AG09309 (cell line): ENCODE measurements at places on chromosomes 3 and 15.
A peak's percentile ranks its signal among the peaks of the same experiment; 100 is the strongest.

DNA sequence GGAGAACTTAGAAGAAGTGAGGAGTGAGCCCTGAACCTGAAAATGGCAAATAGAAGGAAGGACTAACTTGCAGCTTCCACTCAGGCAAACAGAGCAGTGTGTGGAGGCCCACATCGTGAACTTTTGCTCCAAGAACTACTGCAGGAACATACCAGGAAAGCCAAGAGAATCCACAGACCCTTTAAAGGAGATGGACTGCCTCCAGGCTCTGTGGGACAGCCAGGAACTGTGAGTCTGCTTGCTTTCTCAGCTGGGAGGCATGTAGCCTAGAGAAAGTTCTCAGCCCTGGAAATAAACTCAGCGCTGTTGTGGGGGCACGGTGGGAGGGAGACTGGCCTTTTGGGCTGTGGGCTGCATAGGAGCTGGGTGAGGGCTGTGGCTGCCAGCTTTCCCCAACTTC lies 93.0 kb downstream of the SNRK start:
- DNase-seq, result peak; percentile 24

DNA sequence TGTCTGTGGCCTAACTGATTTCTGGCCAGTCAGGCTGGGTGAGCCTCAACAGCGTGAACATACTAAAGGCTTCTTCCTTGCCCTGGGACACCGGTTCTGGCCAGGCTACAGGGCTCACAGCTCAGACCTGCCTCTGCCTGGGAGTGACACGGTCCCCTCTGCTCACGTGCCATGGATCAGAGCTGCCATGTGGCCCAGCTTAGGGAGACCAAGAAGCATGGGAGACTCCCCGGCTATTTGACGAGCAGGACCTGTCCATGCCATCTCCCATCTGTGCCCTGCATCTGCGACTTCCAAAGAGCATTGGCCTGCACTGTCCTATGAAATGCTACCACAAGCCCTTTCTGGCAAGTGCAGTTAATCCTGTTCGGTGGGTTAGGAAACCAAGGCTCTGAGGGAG lies 57.4 kb downstream of the APBA2 start:
- DNase-seq, result no peak

- peak; percentile 21 for DNase-seq
Observed at GRCh38 chr3:128878556-128879124, 780 bp upstream of the ACAD9 start.

- no peak for DNase-seq
Observed at GRCh38 chr15:71118345-71118744, 3.1 kb downstream of the THSD4 start.

DNA sequence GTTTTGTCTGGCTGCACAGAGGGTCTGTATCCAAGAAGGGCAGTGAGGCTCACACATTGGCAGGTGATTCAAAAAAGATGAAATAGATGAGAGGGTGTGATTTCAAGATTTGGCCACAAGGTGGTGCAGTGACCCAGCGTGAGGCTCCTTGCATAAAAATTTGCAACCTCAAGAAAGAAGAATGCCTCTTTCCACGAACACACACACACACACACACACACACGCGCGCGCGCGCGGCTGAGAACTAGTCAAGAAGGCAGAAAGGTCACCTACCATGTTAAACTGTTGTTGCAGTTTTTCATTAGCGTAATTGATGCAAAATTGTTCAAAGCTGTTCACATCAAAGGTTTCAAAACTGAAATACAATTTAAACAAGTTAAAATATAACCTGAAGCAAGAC lies 39.2 kb downstream of the MYO5C start:
- DNase-seq, result peak; percentile 39

- no peak for DNase-seq
Observed at GRCh38 chr3:190119461-190120268, 1.0 kb downstream of the P3H2 start.

DNA sequence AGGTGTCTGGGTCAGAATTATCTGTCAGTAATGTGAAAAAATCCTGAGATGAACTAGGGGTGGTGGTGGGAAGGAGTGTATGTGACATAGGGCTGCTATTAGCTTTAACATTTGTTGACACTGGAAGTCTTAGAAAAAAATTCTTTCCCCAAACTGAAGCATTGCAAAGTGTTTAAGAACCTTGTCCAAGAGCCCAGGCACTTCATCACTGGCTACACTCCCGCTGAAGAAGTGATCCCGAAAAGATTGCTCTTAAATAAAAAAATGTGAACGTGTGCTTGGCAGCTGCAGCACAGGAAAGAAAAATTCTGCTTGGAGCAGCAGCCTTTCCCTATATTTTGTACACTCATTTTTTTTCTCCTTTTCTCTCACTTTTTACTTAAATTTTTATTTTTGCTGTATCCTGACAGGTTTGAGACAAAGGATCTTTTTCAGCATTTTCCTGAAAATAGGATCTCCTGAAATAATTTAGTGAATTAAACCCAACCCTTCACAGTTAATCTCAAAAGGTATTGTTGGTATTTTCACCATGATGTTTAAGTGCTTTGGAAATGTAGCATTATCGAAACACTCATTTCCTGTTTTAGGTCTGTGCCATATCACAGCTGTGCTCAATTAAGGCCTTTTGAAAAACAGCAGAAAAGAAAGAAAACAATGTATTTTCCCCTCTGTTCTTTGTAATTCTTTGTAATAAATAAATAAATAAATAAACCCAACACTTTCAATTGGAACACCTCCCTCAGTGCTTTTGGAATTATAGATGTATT lies 477.6 kb downstream of the ZNF385D start:
- peak; percentile 13 for DNase-seq

GRCh38 chr15:89178307-89178977 lies 42.9 kb downstream of the RLBP1 start:
- no peak for DNase-seq

DNA sequence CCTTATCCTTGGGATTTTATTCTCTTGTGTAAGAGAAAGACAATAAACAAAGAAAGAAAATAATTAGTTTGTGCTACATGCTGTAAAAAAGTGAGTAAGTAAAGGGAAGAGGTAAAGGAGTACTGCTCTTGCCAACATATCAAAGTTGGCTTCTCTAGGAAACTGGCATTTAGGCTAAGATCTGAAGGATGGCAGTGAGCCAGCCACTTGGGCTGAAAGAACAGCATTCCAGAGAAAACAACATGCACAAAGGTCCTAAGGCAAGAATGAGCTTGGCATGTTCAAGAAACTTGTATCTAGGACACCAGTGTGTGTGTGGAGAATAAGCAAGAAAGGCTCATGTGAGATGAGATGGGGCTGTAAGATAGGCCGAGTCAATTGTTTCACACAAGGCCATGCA lies 245.5 kb upstream of the MANF start:
- no peak for DNase-seq

GRCh38 chr3:184349563-184350470 lies 11.6 kb downstream of the CLCN2 start:
- no peak for DNase-seq

DNA sequence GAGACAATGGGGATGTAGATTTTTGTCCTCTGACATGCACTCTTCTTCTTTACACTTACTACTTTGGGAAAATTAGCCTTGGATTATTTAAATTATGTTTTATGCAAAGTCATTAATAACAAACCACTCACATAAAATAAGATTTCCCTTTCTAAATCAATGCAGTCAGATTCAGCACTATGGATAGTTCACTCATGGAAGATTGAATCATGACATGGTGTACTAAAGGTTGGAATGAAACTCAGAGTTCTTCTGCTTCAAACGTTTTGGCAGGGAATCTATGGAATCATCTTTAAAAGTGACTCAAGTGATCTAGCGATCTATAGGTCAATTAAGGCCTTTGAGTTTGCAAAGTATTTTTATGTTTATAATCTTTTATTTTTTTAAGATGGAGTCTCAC lies 154.3 kb downstream of the KCNMB2 start:
- DNase-seq, result no peak

GRCh38 chr15:42621386-42621785 lies 46.0 kb downstream of the STARD9 start:
- no peak for DNase-seq

GRCh38 chr3:38728008-38728407 lies 78.5 kb upstream of the SCN5A start:
- no peak for DNase-seq

- DNase-seq, result no peak
Observed at GRCh38 chr3:166444336-166444735, 607.1 kb upstream of the BCHE start.

- DNase-seq, result no peak
Observed at GRCh38 chr3:66490214-66490613, 10.6 kb downstream of the LRIG1 start.

GRCh38 chr3:41464401-41464800 lies 265.1 kb downstream of the CTNNB1 start:
- no peak for DNase-seq

DNA sequence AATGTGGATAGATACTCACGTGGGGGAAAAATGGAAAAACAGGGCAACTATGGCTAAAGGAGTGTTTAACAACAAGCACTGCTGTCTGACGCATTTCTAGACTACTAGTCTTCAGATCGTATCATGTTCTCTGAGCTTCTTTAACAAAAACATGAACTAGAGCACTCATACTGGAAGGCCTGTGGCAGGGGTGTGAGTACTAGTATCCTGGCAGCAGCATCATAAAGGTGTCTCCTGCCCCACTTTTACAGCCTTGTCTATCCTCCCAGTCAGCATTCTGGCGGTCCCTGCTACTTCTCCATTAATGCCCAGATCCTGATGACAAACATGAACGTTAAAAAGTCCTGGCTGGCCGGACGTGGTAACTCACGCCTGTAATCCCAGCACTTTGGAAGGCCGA lies 4.0 kb downstream of the FMN1 start:
- no peak for DNase-seq

GRCh38 chr3:103047640-103048039 lies 612.8 kb downstream of the ZPLD1 start:
- no peak for DNase-seq

DNA sequence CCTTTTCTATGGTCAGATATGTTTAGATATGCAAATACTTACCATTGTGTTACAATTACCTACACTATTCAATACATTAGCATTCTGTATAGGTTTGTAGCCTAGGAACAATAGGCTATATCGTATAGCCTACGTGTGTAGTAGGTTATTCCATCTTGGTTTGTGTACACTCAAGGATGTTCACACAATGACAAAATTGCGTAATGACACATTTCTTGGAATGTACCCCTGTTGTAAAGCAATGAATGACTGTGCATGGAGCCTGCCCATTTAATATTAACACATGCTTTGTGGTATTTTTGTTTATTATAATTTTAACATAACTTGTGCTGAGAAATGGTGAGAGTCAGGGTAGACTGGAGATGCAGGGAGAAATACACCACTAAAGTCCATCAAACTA lies 154.9 kb downstream of the LEKR1 start:
- DNase-seq, result no peak

GRCh38 chr15:73246898-73247297 lies 121.9 kb downstream of the HCN4 start:
- DNase-seq, result no peak

GRCh38 chr3:55923626-55924025 lies 436.5 kb upstream of the WNT5A start:
- DNase-seq, result no peak

DNA sequence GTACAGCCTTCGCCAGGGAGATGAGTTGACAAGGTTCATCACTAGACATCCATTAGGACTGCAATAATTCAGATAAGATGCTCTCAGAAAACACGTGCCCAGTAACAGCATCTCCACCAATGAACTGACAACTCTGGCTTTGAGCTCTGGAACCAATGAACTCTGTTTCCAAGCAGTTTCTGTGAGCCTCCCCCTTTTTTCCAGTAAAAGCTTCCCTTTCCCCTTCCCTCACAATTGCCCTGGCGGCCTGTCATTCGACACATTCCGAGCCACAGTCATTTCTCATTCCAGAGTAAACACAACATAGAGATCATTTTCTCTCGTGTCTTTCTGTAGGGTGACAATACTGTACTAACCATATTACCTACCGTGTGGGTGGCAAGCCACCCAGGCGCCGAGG lies 3.6 kb downstream of the PLA2G4D start:
- DNase-seq, result no peak

DNA sequence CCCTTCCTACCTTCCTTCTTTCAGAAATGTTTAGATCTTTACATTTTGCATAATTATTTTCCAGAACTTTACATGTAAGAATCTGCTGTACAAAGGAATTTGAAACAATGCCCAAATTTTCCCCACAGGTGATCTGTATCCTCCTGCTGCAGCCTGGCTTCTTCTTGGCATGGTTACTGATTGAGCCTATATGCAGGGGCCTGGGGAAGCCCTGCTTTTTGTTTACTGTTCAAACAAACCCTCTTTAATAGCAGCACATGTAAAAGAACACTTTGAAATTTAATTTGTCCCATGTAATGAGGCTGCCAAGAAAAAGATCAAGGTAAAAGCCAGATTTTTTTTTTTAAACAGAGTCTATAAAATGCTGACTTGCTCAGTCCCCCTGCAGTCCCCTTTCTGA lies 432.2 kb downstream of the TUSC7 start:
- DNase-seq, result no peak

DNA sequence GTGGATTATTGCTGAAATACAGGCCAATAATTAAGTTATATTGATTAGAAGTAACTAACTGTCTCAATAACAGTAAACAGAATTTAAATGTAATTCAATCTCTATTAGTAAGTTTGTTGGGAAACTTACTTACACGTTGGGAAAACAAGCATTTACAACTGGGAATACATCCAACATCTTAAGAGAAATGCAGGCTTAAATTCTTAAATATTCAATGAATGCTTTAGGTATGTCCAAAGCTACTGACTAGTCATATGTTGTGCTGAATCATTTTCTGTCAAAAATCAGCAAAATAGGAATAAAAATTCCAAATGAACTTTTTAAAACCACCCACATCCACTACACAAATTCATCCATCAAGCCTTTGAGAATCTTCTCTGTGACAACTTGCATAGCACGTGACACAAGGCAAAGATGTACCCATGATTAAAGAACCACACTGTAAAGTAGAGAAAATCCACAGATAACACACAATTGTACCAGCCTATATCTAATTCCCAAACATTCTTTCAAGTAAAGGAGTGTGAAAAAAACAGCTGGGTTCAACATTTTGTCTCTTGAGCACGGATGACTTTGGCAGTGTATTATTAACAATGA lies 60.0 kb downstream of the NMNAT3 start:
- DNase-seq, result no peak

DNA sequence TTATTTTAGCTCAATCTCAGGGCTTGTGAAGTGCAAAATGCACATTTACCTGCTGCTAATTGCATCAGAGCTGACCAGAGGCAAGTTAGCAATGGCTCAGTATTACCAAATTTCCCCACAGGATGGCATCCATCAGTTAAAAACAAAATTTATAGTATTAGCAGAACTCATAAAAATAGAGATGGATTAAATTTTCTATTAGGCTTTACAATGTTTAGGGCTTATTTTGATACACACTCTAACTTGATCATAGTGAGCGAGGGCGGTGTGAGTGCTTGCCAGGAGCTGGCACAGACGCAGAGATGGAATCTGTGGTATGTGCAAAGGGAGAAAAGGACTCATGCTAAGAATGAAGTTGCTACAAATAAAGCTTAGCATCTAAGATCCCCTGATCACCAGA lies 241.0 kb downstream of the NSUN3 start:
- no peak for DNase-seq
